Activated CD4-positive, alpha-beta T cell treated with anti-CD3 and anti-CD28 coated beads, Interleukin-10, Interleukin-2, amounts not matched to agents 100 ng/mL and 50 ng/mL, durations not matched to agents 16 hours and 8 hours (primary cell): ENCODE measurements at places on chromosomes 16 and 17.

DNA sequence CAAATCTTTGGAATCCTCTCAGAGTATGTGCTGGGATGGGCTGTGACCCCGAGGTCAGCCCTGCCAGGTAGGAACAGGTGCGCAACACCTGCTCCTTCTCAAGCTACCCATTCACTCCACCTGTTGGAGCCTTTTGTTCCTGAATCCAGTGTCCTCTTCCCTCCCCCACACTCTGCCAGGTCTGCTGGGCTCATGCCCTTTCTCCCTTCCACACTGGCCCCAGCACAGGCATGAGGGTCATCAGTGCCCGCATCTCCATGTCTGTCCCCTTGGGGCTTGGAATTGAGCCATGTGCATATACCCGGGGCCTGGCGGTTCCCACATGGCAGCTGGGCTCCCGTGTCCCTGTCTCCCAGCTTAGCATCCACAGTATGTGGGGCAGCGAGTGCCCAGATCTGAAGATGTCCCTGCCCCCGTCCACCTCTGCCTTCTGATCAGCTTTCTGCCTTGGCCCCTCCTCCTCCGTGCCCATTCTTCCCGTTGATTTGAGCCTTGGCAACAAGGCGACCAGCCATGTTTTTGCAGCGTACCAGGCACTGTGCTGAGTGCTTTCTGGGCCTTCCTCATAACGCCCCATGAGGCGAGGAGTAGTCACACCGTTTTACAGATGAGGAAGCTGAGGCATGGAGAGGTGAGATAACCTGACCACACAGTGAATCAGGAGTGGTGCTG, 102.2 kb downstream of the RAP1GAP2 start:
- no peak for DNase-seq

DNA sequence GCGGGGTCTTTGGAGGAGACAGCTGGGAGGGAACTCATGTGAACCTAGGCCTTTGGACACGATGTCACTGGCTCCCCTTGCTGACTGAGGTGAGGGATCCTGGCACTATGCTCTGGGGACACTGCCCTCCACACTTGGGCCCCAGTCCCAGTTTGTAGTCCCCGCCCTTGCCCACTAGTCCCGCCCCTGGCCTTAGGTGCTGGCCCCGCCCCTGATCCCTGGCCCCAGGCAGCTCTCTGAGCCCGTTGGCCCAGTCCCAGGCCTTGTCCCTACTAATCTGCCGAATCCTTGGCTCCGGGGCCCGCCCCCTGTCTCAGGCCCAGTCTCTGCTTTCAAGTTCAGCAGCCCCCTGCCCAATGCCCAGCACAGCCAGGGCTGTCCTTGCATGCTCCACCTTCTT, 61.0 kb downstream of the SMPD3 start:
- DNase-seq = no peak

- DNase-seq = peak; percentile 66
Measured at GRCh38 chr17:59154292-59154720, 680 bp downstream of the SKA2 start.

- no peak for DNase-seq
Measured at GRCh38 chr16:31025339-31025738, 8.0 kb upstream of the STX4 start.

DNA sequence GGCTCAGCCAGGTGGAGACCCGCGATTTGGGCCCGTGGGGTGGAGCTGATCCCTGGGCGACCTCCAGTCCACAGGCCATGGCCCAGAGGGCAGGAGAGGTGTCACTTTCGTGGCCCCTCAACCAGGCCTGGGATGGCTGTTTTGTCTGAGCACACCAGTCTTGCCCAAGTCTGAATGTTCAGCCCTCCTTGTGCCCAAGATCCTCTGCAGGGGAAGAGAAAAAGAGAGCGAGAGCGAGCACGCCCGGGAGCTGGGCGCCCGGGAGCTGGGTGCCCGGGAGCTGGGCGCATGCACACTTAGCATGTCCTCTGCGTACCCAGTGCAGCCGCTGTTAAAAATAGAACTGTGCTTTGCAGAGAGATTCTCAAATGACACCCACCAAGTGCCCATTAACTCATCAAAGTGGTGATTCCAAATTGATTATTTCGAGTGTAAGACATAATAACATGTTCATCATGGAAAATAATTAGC, 403.3 kb upstream of the TNRC6C start:
- DNase-seq = no peak

GRCh38 chr17:50222922-50223321, 21.5 kb upstream of the COL1A1 start:
- no peak for DNase-seq

DNA sequence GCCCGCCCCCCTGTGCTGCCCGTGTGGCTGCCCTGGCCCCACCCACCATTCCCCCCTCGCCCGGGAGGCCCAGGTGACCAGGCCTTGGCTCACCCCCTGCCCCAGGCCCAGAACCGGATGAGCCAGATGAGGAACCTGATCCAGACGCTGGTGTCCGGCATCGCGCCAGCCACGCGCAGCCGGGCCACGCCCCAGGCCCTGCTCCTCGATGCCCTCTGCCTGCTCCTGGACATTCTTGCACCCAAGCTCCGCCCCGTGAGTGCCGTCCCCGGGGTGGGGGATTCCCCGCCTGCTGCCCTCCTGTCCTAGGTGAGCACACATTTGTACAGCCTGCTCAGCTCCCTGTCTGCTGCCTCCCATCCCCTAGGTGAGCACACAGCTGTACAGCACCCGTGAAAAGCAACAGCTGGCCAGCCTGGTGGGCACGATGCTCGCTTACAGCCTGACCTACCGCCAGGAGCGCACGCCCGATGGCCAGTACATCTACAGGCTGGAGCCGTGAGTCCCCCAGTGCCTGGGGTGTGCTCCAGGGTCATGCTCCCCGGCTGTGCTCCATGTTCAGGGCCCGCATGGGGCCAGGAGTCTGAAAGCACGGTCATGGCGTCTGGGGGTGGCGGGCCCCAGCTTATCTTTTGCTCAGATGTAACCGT, 4.8 kb downstream of the GNG13 start:
- DNase-seq = no peak

DNA sequence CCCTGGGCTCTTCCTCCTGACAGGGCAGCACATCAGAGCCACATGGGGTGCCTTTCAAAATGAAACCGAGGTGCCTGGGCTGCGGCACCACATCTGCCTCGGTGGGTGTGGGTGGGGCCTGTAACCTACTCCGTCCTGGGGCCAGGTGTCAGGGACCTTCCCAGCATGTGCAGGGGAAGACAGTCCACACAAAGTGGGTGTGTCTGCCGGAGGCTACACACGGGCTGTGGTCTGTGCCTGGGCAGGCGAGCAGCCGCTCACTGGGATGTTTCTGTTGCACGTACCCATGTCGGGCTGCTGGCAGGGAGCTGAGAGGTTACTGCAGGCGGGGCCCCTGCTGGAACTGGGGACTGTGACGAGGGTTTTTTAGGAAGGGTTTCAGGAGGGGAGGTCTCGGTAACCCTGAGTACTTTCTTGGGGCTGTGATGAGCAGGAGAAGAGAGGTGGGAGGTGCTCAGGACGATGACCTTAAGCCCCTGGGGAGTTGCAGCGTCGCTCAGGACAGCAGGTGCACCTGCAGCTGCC, 351.2 kb downstream of the SEC14L1 start:
- DNase-seq = peak; percentile 50
